ENCODE measurements at places on chromosomes 6 and 20. TPM values are rescaled to one million over a fixed set of nuclear protein-coding genes. Genes with fewer than 3 reads are reported as not detected.

The C20orf96 gene
- 1.9 TPM for total RNA-seq

The GPLD1 gene
- 0.43 TPM for total RNA-seq

DNA sequence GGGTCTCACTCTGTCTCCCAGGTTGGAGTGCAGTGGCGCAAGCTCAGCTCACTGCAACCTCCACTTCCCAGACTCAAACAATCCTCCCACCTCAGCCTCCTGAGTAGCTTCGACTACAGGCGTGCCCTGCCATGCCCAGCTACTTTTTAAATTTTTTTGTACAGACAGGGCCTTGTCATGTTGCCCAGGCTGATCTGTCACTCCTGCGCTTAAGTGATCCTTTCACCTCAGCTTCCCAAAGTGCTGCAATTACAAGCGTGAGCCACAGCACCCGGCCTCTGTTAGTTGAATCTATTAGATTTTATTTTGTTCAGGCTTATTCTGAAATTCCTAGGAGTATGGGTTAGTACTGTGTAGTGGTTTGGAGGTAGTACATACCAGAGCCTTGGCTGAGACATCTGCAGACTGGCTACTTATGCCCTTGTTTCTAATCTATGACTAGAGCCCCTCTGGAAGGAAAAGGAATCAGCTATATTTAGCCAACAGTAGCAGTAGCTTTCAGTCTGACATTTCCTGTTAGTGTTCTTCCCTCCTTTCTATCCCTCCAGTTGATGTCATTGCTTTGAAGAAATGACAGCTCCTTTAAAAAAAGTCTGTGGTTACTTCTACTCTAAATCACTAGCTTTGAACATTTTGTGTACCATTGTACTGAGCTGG lies 74.4 kb downstream of the ITCH start:
- peak; percentile 27 for DNase-seq

DNA sequence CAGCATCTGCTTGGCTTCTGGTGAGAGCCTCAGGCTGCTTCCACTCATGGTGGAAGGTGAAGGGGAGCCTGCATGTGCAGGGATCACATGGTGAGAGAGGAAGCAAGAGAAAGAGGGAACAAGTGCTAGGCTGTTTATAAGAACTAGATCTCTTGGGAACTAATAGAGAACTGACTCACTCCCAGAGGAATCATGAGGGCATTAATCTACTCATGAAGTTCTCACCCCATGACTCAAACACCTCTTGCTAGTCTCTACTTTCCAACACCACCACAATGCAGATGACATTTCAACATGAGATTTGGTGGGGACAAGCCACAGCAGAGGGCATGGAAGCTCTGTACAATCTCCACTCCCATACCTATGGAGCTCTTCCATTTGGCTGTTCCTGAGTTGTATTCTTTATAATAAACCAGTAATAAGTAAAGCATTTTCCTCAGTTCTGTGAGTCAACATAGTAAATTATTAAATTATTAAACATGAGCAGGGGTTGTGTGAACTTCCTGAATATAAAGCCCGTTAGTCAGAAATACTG lies 524.1 kb upstream of the NRSN1 start:
- DNase-seq = no peak

DNA sequence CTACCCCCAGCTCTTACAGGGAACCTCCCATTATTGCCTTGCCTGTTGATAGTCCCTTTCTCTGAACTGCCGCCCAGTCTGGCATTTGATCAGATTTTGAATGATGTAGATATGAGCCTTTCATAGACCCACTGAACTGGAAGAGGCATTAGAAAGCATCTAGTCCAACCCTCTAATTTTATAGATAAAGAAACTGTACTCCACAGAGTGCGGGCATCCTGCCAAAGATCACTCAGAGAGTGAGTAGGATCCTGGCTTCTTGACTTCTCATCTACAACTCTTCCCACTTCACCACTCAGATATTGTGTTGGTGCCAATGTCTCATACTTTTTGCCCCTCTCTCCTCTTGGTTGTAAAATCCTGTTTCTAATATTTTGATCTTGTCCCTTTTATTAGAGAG lies 179.2 kb upstream of the BMP2 start:
- no peak for DNase-seq

DNA sequence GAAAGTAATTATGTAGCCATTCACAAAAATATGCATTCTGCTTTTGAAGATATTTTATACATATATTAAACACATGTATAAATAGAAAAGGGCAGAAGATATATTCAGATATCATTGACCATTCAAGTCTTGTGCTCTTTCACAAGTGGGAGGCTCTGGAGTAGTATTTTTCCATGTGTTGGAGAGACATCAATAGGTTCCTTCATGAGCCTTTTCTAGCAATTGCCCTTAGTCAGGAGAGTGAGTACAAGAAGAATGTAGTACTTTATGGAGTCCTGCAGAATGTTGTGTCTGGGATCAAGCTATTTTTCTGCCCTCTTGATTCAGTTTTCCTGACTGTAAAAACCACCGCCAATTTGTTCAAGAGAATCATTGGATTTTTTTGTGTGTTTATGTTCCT lies 117.9 kb downstream of the LRRC1 start:
- no peak for DNase-seq

GRCh38 chr6:8079126-8079525 lies 14.9 kb upstream of the BLOC1S5 start:
- no peak for DNase-seq

DNA sequence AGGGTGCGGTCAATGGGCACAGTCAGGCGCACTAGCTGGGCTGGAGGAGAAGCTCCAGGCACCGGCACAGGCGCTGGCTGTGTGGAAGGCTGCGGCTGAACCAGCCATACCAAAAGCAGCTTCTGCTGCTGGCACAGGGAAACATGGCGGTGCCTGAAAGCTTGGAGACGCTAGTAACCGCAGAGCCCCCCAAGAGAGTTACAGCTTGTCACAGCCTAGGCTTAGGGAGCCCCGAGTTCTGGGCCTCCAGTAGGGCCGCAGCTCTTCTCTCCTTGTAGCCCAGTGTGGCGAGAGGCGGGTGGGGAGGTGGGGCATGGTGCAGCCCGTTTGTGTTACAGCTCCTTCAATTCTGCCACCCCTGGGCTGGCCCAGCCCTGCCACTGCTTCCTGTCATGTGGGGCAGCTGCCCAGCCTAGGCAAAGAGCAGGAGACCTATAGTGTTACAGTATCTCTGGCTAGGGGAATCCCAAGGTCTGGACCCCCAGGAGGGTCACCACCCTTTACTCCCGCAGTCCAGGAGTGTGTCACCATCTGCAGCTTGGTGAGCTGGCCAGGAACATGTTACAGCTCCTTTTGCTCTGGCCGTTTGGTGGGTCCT lies 58.6 kb upstream of the MANEA start:
- no peak for DNase-seq

- no peak for DNase-seq
These were observed 12.7 kb upstream of the PPP1R3G start for GRCh38 chr6:5072440-5072839.

Data from fibroblast of villous mesenchyme (primary cell).